ENCODE measurements at places on chromosomes 1 and 21. TPM values are rescaled to one million over a fixed set of nuclear protein-coding genes. Genes with fewer than 3 reads are reported as not detected.

GRCh38 chr1:36771660-36772284 is 262.5 kb downstream of the GRIK3 start:
- DNase-seq: no peak

Gene USH2A
- not detected for total RNA-seq

Gene RNF223
- 0.07 TPM for total RNA-seq

DNA sequence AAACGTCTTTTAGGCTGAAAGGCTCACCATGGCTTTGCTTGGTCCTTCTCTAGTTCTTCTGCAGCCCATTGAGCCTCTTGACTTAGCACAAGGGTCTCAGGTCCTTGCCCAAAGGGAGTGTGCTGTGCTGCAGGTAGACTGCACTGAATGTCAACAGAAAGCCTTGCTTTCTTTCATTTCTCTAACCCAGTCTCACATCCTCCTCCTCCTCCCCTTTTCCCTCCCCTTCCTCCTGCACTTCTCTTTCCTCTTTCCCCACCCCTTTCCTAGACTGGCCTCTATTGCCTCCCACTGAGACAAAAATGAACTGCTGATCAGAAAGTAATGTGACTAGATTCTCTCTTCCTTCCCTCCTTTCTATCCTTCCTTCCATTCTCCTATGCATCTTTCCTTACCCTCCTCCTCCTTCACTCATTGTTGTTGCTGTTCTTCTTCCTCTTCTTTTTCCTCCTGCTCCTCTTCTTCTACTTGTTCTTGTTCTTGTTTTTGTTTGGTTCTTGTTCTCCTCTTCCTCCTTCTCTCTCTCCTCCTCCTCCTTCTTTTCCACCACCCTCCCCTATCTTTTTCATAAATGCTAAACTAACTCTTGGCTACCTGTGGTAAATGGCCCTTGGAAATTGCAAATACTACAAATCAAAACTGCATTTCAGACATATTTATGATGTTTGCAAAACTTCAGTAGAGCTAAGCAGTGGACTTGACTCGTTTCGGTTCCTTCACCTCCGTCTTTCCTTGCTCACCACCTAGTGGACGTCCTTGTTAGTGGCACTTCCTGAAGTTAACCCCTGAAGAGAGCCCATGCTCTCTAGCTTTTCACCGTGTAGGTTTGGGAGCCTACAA is at the start of gene SELL:
Gene SELL (minus strand): TSS at position 152 of the 840 bp plus-strand sequence. CDS start 122 bp downstream, at position 30.
- peak; percentile 58 for DNase-seq

Gene FMN2
- total RNA-seq: not detected

DNA sequence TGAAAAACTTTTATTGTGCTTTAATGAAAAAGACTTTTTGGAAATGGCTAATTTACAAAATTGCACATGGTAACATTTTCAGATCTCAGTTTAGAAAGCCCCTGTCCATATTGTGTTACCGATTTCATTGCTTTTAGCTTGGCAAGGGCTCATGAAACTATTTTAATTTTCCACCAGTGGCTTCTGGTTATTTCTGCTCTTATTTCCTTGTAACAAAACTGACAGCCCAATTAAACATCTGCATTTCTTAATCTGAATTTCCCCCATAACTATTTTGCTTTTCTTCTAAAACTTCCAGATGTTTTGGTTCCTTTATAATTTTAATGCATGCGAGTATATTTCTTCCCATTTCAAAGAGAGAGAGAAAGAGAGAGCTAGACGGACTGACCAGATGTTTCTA is 264.8 kb downstream of the PTPRC start:
- DNase-seq: no peak

DNA sequence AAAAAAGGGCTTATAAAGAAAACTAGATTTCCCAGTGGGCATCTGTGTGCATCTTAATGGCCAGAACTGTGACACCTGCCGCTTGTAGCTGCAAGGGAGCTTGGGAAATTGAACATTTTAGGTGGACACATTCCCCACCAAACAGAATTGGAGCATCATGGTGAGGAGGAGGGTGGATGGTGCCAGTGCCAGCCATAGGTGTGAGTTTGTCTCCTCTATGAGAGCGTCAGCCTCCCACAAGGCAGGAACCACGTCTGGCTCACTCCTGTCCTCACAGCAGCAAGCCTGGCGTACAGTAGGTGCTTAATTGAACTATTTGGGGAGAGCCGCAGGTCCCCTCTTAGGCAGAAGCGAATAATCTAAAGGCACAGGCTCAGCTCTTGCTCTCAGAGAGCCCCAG is 124.5 kb upstream of the TMEM51 start:
- DNase-seq: no peak

DNA sequence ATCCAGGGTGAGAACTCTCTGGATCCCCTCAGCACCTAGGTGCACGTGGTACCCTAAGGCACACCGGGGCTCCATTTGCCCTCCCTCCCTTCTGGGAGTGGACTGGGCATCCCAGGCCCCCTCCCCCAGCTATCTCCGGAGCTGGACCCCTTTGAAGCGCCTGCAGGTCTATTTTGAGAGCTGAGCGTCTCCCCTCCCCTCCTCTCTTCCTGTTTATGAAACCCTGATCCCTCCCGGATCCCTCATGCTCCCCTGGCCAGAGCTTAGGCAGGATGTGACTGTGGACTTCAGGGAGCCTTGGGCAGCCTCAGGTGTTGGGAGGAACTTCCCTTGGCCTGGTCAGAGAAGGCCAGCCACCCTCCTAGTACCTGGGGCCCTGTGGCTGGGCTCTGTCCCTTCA is 10.2 kb downstream of the RPS6KA1 start:
- DNase-seq: no peak

DNA sequence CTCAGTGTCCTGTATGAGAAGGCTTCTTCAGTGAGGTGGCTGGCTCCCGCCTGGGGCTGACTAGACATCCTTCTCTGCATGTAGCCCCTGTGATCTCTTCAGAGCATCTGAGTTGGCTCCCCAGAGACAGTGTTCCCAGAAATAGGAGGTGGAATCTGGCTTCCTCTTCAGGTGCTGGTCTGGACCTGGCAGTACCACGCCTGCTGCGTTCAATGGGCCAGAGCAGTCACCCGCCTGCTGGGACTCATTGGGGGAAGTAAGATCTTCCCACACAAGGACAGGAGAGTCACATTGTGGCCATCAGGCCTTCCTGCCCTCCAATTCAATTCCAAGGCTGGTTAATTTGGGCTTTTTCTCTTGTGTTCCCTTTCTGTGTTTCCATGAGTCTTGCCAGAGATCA is 51.0 kb downstream of the ADARB1 start:
- no peak for DNase-seq

Gene ETV3L
- total RNA-seq: not detected

GRCh38 chr1:209844695-209845407 is 17.1 kb downstream of the UTP25 start:
- DNase-seq: no peak

Gene SAMSN1
- not detected for total RNA-seq

- peak; percentile 97 for DNase-seq
Measured at GRCh38 chr21:35063428-35064172, 14.5 kb upstream of the RUNX1 start.

Gene KCND3
- total RNA-seq: 0.10 TPM

Measured in foreskin keratinocyte (primary cell).